ENCODE measurements at places on chromosomes 4 and X.

DNA sequence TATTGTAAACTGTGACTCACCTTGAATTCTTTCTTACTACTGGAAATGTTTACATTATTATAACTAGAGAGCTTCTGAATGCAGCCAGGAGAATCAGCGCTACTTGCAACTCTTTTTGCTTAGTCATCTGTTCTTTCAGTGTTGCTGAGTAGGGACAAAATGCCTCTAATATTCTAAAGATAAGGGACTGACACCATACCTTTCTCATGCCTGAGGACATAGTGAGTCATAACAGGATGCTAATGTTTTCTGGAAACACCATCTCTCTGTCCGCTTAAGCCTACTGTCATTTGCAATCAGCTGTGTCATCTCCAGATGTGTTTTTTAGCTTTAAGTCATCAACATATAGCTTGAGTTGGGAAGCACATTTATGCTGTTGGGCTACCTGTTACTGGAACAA is 108.3 kb downstream of the QRFPR start:
- no peak for DNase-seq

- no peak for DNase-seq
Observed at GRCh38 chr4:93066749-93067148, 761.8 kb upstream of the ATOH1 start.

GRCh38 chr4:52552778-52553177 is 106.3 kb downstream of the USP46 start:
- DNase-seq: no peak

DNA sequence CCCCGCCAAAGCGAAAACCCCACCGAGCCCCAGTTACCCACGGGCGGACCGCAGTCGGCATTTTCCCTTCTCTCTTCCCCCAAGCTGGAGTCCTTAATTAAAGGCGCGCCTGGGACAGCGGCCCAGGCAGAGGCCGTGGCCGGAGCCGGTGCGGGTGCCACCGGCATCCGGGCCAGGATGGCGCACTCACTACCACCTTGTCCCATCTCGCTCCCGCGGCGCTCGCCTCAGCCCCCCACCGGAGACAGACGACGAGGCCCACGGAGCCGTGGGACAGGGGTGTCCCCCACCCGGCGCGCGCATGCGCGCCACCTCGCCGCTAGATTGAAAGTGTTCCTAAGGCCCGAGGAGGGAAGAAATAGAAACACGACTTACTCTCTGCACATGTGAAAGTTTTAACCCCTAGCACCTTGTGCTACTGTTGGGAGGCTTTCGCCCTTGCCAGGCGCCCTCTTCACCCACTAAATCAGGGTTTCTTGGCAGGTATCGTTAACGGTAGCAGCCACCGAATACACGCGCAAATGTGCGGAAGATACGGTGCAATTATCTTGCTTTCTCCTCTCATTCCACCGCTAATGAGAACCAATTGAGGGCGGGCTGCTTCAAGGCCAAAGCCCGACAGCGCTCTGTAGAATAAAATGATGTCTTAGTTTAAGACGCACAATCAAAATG is 64.3 kb upstream of the CCDC160 start:
- no peak for DNase-seq

GRCh38 chr4:25578432-25578831 is 77.2 kb upstream of the SLC34A2 start:
- no peak for DNase-seq

GRCh38 chrX:30949554-30949953 is 60.5 kb upstream of the TAB3 start:
- DNase-seq: no peak

- DNase-seq: no peak
Observed at GRCh38 chrX:150546711-150547153, 21.7 kb upstream of the MTM1 start.

DNA sequence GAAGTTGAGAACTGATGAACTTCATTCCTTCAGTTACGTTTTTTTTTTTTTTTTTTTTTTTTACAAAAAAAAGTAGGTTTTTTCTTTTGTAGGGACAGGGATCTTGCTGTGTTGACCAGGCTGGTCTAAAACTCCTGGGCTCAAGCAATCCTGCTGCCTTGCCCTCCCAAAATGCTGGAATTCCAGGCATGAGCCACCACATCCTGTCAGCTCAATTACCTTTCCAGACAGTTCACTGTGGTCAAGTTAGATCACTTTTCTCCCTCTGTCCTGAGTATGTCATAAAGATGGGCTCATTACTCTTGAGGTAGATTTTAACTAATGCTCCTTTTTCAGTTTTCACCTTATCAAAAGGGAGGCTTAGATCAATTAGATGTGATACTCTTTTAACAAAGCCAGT is 10.8 kb upstream of the NR3C2 start:
- no peak for DNase-seq

DNA sequence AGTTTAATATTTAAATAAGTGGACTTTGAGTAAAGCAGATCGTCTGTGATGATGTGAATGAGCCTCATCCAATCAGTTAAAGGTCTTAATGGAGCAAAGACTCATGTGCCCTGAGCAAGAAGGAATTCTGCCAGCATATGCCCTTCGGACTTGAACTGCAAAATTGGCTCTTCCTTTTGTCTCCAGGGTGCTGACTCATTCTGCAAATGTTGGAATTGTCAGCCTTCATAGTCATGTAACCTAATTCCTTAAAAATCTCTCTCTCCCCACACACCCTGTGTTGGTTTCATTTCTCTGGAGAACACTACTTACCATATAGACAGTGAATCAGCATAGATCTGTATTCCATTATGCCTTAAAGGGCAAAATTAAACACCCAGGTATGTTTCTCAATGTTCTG is 609.8 kb upstream of the GALNTL6 start:
- DNase-seq: no peak

DNA sequence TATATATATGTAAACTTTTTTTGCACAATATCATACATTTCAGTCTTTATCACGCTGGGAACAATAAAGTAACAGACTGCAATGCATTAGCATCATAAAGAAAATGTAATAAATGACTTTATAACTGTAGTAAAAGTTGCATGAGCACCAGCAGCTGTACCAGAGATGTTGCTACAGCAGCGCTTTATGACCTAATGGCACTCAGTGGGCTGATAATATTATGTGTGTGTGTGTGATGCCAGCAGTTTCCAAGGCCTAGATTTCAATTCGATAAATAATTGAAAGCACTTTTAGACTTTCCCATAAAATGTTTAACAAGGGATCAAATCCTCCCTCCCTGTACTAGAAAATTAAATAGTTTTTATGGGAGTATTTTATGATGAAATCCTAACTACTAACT is 367.6 kb upstream of the AGA start:
- no peak for DNase-seq

GRCh38 chrX:92270936-92271855 is 492.0 kb downstream of the PCDH11X start:
- DNase-seq: no peak

DNA sequence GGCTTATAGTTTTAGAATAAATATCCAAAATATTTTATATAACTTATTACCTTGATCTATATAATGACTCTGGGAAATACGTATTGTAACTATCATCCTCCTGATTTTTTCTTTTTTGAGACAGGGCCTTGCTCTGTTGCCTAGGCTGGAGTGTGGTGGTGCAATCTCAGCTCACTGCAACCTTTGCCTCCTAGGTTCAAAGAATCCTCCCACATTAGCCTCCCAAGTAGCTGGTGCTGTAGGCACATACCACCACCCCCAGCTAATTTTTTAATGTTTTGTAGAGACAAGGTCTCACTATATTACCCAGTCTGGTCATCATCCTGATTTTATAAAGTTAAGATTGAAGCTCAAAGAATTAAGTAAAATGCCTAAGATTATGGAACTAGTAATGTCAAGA is 193.6 kb downstream of the SLC4A4 start:
- no peak for DNase-seq

DNA sequence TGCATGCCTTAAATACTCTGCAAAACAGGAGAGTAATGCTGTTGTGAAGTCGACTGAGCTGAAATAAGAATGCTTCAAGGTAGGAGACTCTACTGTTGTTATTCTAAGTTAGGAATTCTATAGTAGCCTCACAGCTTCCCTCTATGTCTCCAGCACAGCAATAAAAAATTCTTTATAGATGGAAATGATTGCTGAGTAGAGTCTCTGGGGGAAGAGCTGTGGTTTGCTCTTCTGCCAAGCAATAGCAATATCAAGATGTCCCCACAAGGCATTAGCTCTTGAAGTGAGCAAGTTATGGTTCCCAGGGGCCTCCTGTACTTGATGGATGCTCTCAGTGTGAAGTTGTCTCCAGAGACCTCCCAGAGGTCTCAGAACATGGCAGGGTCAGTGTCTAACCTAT is 880.6 kb upstream of the FRG1 start:
- no peak for DNase-seq

DNA sequence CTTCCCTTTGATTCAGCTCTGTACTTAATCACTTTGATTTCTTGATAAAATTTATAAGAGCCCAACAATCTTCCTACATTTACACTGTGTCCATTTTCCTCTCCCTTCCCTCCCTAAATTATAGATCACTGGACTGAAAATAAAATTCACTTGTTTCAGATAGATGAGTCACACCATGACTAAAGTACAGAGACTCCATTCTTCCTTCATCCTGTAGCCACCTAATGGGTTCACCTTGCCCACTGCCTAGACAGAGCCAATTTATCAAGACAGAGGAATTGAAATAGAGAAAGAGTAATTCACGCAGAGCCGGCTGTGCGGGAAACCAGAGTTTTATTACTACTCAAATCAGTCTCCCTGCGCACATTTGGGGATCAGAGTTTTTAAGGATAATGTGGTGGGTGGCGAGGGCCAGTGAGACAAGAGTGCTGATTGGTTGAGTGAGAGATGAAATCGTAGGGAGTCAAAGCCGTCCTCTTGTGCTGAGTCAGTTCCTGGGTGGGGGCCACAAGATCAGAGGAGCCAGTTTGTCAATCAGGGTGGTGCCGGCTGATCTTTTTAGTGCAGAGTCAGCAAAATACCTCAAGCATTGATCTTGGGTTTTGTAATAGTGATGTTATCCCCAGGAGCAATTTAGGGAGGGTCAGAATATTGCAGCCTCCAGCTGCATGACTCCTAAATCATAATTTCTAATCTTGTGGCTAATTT is 71.3 kb upstream of the MED14 start:
- DNase-seq: no peak

- no peak for DNase-seq
Observed at GRCh38 chrX:54093571-54093970, 49.3 kb upstream of the PHF8 start.

DNA sequence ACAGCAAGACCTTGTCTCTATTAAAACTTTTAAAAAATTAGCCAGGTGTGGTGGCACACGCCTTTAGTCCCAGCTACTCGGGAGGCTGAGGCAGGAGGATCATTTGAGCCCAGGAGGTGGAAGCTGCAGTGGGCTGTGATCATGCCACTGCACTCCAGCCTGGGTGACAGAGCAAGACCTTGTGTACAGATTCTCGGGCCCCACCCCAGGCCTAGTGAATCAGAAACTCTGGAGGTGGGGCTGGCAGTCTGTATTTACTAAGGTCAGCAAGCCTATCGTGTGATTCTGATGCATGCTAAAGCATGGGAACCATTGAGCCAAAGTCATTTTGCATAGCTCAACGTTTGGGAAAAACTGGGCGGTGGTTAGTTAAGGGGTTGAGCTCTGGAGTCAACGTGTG is 3.5 kb downstream of the S100G start:
- DNase-seq: no peak

DNA sequence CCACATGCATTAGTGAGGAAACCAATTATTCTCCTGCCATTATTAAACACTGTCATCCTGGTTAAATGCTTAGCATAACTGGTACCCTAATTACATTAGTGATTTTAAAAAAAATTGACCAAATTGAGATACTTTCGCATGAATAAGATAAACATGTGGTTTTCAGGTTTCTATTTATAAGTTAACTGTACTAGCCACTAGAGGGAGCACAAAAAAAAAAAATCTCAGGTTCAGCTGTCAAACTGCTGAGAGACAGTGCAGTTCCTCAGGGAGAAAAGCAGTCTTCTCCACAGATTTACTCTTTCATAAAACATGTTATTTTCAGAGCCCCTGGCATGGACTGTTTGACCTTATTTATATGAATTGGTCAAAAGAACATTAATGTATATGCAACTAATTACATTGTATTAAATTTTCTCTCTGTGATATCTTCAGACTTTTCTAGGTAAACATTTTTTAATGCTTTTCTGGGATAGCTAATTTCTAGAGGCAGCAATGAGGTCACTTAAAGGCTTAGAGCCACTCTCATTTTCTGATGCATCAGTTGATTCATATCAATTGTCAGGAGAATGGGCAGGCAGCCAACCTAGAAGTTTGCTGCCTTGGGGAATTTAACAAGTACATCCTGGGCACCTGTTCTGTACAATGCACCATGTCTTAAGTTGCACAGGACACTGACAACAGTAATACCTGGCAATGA is 167.5 kb downstream of the CDS1 start:
- no peak for DNase-seq

- DNase-seq: no peak
Observed at GRCh38 chr4:5963611-5964010, 54.6 kb downstream of the C4orf50 start.

GRCh38 chr4:54187148-54187547 is 41.9 kb upstream of the PDGFRA start:
- no peak for DNase-seq

DNA sequence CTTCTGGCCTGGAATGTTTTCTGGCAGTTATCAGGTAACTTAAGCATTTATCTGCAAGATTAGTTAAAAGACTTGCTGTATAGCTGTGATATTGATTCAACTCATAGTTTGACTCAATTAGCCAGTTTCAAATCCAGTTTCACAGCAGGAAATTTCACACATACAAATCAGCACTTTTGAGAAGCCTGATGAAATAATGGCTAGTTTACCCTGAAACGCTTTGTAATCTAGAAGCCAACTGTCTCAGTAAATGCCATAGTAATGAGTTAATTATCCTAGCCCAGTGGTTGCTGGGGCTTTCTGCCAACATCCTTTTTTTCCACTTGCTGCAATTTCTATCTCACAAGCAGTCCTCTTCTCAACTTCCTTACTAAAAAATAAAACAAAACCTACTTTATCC is 53.1 kb downstream of the ARHGEF38 start:
- DNase-seq: no peak
